ENCODE measurements at places on chromosomes 16 and 17. TPM values are rescaled to one million over a fixed set of nuclear protein-coding genes. Genes with fewer than 3 reads are reported as not detected.

PROCA1 gene
- 1.6 TPM for total RNA-seq

PFN1 gene
- 303 TPM for total RNA-seq

EPN3 gene
- total RNA-seq, result 7.0 TPM

GAST gene
- not detected for total RNA-seq

C1QL1 gene
- total RNA-seq, result 0.94 TPM

COPRS gene
- total RNA-seq, result 55.3 TPM

KRTAP1-1 gene
- total RNA-seq, result not detected
